ENCODE measurements at places on chromosomes 7 and 10. TPM values are rescaled to one million over a fixed set of nuclear protein-coding genes. Genes with fewer than 3 reads are reported as not detected.

- peak; percentile 52 for DNase-seq
Observed at GRCh38 chr10:24951201-24952142, 934 bp downstream of the PRTFDC1 start.

- DNase-seq = no peak
Observed at GRCh38 chr10:80537086-80537735, 491 bp upstream of the SH2D4B start.

BHLHA15 gene
- total RNA-seq = 0.43 TPM

- no peak for DNase-seq
Observed at GRCh38 chr10:122323941-122324675, 50.4 kb upstream of the PLEKHA1 start.

DNA sequence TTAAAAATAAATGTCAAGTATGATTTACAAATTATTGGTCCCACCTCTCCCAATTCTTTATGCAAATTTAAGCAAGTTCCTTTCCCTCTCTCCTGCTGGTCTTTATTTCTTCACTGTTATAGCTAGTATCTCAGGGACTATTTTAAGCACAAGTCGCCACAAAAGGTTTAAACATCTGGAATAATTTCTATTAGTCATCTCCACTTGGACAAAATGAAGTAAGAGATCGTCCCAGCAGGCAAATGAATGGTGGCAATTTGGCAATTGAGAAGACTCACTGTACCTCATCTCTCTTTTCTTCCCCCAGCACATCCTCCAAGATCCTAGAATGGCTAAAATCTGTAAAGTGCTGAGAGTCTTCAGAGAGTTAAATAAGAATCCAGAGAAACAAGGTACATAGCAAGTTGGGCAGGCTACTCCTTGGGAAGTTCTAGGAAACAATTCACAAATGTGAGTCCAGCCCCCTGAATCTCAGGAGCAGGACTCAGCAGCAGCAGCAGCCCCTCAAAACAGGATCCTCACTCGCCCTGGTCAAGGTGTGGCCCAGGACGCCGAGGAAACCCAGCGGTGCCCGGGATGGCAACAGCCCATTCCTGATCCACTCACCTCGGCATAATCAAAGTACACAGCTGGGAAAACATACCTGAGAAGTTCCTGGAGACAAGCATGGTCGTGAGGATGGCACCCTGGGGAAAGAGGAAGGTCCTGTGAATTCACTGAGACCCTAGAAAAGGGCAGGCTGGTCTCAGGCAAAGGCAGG lies 30.3 kb upstream of the NDST2 start:
- no peak for DNase-seq

CHST12 gene
- total RNA-seq = 65.1 TPM

- DNase-seq = no peak
Observed at GRCh38 chr7:151248346-151249033, at the start of gene SMARCD3. SMARCD3 (minus strand) TSS chr7:151248694; CDS start chr7:151248562, 132 bp downstream.

GHRHR gene
- not detected for total RNA-seq

GRCh38 chr7:42065015-42065414 lies 172.0 kb downstream of the GLI3 start:
- no peak for DNase-seq

DNA sequence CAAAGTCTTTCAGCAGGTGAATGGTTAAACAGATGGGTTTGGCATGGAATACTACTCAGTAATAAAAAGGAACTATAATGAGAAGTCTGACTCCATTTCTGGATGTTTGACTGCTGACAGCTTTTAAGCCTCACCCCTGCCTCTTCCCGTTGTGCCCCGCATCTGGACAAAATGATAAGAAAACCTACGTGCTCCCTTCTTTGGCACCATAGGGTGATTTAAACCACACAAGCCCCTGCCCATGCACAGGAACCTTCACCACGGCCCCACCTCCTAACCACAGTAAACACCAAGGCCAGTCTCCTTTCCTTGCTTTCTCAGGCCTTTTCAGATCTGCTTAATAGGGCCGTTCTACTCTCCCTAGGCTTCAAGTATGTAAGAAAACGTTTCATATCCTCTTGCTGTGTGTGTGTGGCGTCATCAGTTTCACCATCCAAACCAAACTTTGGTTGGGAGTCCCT lies 47.1 kb upstream of the UBN2 start:
- no peak for DNase-seq

DNA sequence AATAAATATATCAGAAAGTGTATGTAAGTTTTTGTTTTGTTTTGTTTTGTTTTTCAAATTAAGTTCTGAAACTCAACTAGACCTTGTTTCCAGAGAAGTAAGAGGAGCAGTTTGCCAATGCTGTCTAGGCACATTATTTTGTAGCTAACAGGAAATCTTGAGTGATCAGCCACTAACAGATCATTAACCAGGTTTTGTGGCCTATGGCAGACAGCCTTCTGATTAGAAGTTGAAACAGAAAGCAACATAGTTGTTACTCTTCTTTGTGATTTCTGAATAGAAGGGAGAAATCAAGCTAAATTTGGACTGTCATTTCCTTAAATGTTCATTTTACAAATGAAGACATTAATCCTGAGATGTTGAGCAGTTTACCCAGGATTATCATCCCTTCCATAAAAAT lies 142.6 kb downstream of the PLXDC2 start:
- no peak for DNase-seq

DNA sequence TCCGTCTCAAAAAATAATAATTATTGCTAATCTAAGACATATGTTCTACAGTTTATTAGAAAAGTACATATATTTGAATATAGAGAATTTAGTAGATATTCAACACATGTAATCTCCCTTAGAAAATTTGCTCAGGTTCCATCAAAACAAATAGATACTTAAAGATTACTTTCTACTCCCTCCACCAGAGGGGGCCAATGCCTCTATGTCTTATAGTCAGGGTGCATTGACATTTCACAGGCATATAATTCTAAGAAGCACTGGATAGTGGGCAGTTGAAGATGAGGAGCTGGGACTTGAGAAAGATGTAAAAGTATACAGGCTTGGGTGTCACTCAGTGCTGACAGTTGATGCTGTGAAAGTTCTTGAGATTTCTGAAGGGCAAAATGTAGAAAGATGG lies 301.6 kb upstream of the HPS1 start:
- no peak for DNase-seq

DNA sequence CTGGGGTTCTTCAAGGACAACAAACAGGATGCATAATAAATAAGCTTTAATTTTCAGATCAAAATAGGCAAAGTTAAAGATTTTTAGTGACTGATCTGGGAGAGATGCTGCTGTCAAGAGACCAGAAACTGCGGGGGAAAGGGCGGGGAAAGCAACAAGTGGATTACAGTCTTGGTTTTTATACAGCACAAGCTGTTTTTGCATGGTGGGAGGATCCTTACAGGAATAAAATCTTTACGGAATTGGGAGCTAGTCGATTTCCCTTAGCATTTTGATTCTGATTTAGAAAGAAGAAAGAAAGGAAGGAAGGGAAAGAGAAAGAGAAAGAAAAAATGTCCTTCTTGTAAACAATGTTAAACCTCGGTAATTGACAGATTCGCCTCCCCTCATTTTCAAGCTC lies 242.3 kb upstream of the SP8 start:
- no peak for DNase-seq

DNA sequence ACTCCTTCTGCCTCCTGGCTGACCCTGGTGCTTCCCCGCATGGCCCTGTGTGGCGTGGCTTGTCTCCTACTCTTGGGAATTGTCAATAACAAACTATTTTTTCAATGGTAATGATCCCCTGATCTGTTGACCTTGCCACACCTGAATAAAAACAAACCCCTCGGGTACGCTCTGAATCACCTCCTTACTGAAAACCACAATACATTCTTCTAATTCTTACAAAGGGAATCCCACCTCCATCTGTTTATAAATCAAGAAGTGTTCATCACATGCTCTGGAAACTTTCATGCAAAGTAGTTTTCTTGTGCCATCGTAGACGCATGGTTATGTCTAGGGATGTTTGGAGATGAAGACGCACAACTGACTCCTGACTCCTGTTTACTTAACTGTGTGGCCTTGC lies 245.8 kb downstream of the FRMD4A start:
- DNase-seq = no peak
